ENCODE measurements at places on chromosomes 16 and 17.

DNA sequence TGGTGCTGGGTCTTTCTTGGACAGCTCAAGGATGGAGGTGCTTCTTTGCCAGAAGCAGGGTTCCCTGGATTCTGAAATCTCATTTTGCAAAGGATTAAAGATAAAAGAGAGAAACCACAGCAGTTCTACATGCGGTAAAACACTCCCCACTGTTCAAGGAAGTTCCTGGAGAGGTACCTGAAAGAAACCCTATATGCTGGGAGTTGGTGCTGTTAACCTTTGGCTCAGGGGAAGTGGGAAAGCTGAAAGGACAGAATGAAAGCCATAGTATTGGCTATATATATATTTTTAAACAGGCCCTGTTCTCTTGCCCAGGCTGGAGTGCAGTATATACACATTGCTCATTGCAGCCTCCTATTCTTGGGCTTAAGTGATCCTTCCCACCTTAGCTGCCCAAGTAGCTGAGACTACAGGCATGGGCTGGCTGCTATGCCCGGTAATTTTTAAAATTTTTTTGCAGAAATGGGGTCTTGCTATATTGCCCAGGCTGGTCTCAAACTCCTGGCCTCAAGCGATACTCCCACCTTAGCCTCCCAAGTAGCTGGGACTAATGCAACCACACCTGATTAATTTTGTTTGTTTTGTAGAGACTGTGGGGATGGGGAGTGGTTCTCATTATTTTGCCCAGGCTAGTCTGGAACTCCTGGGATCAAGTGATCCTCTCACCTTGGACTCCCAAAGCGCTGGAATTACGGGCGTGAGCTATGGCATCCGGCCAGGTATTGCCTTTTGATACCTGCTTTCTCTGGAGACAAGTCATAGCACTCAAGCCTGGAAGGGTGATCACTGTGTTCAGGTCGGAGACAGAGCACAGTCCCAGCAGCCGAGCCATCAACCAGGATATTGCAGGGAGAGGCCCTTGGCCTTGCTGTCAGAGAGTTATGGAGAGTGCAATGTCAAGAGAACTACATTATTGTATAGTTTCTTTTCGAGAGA, 55.2 kb downstream of the MSI2 start:
- DNase-seq: no peak

DNA sequence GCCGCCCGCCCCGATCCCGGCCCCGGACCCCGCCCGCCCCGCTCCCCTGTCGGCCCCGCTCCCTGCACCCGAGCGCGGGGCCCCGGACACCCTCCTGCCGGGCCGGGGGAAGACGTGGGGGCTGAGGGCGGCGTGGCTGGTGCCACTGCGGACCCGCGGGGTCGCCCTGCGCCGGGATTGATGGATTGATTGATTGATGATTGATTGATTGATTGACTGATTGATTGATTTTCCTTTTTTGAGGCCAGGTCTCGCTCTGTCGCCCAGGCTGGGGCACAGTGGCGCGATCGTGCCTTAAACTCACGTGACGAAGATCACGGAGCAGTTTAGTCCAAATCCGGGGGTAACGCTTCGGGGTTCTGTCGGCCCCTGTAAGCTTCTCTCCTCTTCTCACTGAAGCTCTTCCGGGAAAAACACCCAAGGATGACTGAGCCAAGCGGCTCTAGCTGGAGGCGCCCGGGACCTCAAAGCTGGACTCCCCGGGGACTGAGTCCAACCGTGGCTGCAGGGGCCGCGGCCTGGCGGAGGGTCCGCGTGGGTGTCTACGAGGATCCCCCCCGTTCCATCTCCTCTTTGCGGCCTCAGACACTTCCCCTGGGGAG, 40.2 kb upstream of the BHLHA9 start:
- no peak for DNase-seq

DNA sequence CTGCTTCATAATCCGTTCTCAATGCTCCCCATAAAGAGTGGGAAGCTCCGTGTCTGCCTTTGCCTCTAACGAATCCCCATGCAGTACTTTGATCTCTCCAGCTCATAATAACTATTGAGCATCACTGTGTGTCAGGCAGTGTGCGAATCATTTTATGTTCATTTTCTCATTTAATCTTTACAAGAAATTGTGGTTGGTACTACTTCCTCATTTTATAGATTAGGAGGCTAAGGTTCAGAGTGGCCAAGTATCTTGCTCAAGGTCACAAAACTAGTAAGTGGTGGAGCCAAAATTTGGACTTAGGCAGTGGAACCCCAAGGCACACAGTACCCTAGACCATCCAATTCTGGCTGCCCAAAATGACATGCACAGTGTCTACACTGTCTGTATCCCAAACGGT, 44.8 kb downstream of the ABCC12 start:
- DNase-seq: no peak

- DNase-seq: no peak
Observed at GRCh38 chr17:43200127-43200526, 11.5 kb upstream of the TMEM106A start.

DNA sequence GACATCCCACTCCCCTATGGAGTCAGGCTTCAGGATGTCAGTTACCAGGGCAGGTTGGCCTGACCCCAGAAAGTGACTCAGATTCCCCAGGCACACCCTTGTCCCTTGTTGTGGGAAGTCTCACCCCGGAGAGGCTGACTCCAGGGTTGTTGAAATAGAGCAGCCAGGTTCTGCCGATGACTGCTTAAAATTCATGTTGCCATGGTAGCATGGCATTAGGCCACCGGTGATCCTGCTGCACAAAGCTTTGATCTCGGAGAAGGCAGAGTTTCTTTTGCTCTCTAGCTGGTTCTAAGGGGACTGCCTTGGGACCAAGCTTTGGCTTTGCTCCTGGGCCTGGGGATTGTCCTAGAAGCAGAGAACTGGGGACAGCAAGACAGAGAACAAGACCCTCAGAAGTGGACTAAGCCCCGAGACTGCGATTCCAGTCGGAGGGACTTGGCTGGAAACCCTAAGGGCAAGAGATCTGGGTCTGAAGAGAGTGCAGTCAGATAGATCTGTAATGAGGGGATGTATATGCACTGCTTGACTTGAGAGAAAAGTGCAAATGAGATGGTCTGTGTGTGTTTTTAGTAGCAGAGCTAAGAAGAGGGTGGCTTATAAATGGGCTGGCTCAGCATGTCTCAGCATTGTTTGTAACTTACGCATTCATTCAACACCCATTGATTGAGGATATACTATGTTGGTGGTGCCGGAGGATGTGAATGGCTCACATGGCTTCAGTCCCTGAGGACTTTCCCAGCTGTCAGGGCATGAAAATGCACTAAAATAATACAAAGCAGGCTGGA, 106.9 kb downstream of the RGS9 start:
- no peak for DNase-seq

- no peak for DNase-seq
Observed at GRCh38 chr17:17493986-17494466, 2.2 kb downstream of the RASD1 start.

DNA sequence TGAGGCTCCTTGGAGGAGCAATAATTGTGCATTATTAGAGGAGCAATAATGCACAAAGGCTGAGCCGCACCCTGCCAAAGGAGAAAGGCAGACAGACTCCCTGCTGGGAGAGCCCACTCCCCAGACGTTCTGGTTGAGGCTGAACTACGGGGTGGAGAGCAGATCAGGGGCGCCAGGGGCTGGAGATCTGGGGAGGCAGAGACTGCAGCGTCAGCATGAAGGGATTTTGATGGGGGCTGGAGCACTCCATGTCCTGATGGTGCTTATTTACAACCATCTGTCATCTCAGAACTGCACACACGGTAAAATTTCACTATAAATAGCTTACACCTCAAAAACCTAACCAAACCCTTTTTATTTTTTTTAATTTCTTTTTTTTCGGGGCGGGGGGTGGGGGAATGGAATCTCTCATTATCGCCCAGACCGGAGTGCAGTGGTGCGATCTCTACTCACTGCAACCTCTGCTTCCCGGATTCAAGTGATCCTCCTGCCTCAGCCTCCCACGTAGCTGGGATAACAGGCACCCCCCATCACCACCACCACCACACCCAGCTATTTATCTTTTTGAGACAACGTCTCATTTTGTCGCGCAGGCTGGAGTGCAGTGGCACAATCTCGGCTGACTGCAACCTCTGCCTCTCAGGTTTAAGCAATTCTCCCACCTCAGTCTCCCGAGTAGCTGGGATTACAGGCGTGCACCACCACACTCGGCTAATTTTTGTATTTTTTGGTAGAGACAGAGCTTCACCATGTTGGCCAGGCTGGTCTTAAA, 4.3 kb upstream of the C16orf95 start:
- no peak for DNase-seq

DNA sequence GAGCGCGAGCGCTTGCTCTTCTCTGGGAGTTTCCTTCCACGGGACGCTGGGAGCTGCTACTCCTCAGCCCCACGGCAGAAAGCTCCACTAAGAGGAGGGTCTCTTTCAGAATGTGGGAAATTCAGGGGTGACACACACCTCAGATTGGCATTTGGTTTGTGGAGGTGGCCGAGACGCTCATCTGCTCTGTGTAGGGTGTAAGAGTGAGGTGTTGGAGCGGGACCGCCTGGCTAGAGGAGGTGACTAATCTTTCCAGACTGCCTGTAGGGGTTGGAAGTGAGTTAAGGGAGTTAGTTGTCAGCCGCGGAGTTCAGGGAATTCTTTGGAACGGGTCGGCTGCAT, 735 bp downstream of the PSMD11 start:
- DNase-seq: peak; percentile 21

DNA sequence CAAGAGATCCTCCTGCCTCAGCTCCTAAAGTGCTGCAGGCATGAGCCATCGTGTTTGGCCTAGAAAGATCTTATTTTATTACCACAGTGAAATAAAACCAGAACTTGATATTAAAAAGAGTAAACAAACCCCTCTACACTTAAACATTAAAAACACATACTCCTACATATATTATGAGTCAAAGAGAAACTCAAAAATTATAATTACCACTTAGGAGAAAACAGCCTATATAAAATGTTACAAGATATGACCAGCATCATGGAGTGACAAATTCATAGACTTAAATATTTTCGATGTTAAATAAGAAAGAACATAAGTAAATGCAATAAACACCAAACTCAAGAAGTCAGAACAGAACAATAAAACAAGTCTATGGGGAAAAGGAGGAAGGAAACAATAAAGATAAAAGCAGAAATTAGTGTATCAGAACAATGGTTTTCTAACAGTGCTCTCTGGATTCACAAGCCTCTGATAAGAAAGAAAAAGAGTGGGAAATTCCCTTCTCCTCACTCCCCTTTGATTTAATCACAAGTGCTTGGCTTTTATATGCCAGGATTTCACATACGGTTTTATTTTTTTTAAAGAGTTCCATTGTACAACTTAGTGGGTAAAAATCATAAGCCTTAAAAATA, 23.0 kb downstream of the SKAP1 start:
- DNase-seq: no peak

DNA sequence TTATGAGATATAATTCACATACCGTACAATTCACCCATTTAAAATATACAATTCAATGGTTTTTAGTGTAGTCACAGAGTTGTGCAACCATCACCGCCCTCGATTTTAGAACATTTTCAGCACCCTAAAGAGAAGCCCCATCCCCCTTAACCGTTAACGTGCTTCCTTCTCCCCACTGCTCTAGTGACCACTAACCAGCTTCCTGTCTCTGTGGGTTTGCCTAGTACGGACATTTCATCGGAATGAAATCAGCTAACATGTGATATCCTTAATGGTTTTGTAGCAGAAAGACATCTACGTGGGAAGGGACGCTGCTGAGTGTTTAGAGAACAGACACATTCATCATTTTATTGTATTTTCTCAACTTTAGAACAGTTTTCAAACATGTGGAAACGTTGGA, 80.8 kb upstream of the HSBP1 start:
- DNase-seq: no peak

DNA sequence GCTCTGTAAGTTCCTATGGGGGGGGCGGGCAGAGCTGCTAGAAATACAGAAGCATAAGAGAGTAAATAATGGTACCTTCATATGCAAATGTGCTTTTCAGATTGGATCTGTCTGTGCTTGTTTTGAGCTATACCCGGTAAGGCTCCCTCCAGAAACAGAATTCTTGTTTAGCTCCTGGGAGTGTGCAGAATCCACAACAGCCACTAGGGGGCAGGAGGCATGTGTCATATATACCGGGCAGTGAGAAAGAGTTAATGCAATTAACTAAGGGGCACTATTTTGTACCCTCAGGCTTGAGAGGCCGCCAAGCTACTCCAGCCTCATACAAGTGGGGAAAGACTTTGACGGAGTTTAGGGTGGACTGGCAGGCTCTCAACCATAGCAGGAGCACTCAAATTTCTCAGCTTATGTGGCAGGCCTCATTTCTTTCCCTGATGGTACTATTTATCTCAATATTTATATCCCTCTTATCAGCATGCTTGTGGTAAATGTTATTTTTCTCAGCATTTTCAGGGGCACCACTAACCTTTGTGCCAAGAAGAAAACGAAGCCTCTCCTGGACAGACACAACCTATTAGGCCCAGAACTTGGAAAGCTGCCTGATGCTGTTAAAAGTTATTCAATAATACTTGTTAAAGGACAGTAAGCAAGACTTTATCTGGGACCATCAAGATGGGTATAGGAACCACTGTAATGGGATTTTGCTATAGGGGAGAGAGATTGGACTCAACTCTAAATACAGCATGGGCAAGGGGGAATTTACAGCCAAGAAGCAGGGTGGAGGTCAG, 10.7 kb upstream of the CENPV start:
- peak; percentile 63 for DNase-seq

DNA sequence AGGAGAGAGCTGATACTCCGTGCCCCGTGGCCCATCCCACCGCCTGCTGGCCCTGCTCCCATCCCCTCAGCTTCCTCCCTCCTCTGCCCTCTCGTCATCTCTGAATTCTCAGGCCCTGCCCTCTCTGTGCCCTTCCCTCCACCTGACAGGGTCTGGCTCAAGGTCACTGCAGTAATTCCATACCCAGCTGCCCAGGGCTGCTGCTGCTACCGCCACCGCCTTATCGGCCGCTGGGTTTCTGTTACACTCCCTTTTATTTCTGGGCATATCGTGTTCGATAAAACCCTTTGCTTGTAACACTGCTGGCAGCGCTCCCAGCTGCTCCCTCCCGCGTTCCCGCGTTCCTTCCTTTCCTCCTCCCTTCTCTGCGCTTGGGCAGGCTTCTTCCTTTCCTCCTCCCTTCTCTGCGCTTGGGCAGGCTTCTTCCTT, 1.2 kb downstream of the EPN3 start:
- no peak for DNase-seq

DNA sequence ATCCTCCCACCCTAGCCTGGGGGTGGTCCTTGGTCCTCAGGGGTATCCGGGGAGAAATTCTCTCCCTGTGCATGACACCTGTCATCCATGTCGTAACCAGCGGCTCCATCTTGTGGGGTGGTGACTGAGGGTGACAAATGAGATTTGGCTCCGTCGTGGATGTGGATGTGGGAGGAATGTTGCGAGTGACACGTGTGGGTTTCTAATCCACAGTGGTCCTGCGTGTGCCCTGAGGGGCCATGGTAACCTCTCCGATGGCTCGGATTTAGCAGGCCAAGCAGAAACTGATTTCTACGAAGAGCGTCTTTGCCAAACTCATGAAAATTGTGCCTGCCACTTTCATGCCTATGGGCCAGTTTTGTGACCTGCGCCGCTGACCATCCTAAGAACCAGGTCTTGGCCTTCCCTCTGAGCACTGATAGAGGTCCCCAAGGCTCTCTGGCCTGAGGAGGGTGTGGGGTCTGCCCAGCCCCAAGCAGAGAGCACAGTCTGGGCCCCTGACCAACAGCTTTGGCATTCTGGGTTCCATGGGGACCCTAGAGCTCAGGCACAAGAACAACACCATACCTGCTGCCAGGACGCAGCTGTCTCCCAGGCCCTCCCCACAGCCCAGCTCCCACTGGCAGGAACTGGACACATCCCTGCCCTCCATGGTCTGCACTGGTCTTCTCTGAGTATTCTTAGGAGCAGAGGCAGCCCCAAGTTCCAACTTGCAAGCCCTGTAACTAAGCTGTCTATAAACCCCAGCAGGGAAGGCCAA, 79.0 kb downstream of the AMFR start:
- no peak for DNase-seq

- no peak for DNase-seq
Observed at GRCh38 chr16:46852130-46852529, 21.1 kb upstream of the C16orf87 start.

Measured in stimulated activated CD4-positive, alpha-beta T cell treated with anti-CD3 and anti-CD28 coated beads, Interleukin-12 subunit alpha, Interleukin-12 subunit beta, amount 100 ng/mL, for 48 hours (primary cell).